ENCODE measurements at places on chromosomes 5 and 9. TPM values are rescaled to one million over a fixed set of nuclear protein-coding genes. Genes with fewer than 3 reads are reported as not detected.

- no peak for DNase-seq
Observed at GRCh38 chr5:74594137-74595040, 46.1 kb downstream of the ENC1 start.

GRCh38 chr5:153797484-153797883 lies 241.2 kb downstream of the FAM114A2 start:
- DNase-seq: no peak

- DNase-seq: no peak
Observed at GRCh38 chr9:119179701-119180100, 189.5 kb downstream of the BRINP1 start.

GRCh38 chr9:268616-269015 lies 54.0 kb downstream of the DOCK8 start:
- no peak for DNase-seq

DNA sequence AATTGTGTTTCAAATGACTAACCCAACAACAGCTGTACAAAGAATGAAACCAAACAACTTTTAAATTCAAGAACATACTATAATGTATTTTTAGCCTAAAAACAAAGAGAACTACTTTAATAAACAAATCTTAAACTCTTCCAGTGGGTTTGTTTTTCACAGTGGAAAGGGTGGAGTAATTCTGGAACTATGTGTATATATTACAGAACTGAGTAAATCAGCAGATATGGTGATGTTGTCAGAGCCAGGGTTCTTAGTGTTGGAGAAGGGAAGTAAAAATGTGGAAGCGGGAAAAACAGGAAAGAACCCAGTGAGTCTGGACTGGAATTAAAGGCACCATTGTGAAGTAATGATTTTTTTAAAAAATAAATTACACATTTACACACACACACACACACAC lies 144.9 kb downstream of the CDK5RAP2 start:
- DNase-seq: no peak

DNA sequence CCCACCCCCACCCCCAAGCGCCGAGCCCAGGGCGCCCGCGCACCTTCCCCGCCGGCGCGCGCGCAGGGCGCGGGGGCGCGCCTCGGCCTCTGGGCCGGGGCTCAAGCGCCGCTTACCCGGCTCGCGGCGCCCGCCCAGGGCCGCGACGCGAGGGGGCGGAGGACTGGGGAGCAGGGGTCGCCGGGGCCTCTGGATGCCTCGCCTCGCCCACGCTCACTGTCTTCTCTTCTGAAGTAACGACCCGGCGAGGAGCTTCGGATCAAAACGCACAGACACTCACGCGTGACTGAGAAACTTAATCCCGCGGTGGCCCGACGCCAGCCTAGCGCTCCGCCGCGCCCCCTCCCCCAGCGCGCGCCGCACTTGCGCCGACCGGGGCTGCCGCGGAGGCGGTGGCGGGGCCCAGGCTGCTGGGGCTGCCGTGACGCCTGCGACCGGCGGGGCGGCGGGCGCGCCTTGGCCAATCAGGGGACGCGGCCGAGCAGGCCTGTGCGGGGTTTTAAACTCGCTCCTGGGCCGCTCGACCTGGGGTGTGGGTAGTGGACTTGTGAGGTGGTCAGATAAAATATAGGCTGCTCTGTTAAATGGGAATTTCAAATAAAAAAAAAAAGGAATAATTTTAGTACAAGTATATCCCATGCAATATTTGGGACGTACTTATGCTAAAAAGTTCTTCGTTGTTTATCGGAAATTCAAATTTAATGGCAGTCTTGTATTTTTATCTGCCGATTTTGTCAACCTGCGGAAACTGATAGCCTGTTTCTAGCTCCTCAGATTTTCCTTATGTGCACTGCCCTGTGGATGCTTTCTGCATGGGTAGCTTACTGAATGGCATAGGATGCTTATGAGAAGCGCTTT lies at the start of gene MPDZ:
TSS of gene MPDZ (minus strand) at position 409 of the 858 bp plus-strand sequence. CDS start 29,377 bp downstream, outside the sequence.
- DNase-seq: peak; percentile 37

GRCh38 chr9:20853866-20854265 lies 169.8 kb downstream of the FOCAD start:
- DNase-seq: no peak

DNA sequence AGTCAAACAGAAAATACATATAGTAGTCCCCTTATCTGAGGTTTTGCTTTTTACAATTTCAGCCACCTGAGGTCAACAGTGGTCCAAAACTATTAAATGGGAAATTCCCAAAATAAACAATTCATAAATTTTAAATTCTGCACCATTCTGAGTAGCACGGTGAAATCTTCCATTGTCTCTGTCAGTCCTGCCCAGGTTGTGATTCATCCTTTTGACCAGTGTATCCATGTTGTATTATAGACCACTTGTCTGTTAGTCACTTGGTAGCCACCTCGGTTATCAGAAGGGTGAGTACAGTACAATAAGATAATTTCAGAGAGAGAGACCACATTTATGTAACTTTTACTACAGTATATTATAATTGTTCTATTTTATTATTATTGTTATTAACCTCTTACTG lies 2.8 kb downstream of the CCDC152 start:
- no peak for DNase-seq

- DNase-seq: no peak
Observed at GRCh38 chr9:24459953-24460352, 85.7 kb downstream of the IZUMO3 start.

- DNase-seq: no peak
Observed at GRCh38 chr5:158007336-158007735, 148.4 kb upstream of the CLINT1 start.

- no peak for DNase-seq
Observed at GRCh38 chr9:93610206-93610605, 33.8 kb downstream of the PHF2 start.

GRCh38 chr9:16524078-16524477 lies 346.4 kb downstream of the BNC2 start:
- no peak for DNase-seq

GRCh38 chr5:177365845-177366527 lies 8.3 kb downstream of the RGS14 start:
- no peak for DNase-seq

- no peak for DNase-seq
Observed at GRCh38 chr5:180598316-180598701, 7.0 kb upstream of the SCGB3A1 start.

DNA sequence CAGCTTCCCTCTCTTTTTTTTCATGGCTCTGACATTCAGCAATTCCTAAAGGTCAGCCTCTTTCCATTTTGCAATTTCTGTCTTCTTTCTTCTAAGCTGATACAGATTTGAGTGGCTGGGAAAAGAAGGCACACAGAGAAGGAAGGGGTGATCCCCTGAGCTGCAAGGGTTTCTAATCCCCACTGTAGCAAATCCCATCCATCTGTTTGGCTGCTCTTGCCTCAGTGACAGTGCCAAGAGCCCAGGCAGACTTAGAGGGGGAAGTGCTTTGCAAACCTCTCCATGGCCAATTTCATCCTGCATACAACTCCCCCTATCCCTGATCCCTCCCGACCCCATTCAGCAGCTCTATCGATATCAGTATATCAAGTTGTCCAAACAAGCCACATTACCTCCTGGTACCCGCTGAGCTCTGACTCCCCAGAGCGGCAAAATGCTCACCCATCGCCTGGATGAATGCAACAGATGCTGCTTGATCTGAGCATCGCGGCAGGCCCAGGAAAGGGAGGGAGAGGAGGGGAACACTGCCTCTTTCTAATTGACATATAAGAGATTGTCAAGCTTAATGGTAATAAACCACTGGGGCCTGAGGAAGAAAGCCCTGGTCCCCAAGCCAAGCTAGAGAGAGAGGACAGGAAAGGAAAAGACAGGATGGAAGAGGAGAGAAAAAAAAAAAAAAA lies 268.9 kb downstream of the ASTN2 start:
- no peak for DNase-seq

DNA sequence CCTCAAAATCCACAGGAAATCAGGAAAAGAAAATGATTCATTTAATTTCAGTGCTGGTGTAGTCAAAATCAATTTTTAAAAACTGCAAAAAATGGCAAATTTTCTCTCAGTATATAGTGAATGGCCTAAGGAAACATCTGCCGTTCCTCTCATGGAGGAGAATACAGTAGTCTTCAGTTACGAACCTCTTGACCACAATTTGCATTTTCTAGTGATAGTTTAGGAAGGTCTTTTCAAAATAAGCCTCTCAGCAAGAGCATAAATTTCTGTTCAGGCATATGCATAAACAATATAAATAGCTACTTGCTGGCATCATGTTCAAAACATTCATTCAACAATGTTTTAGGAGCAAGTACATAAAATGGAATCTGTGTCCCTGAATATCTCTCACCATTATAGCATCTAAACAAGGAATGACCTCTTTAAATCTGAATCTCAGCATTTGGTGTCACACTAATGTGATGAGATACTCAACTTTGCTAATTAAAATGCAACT lies 33.5 kb downstream of the HAPLN1 start:
- DNase-seq: no peak

- DNase-seq: no peak
Observed at GRCh38 chr5:160311491-160312133, 752 bp downstream of the CCNJL start.

GRCh38 chr9:93576258-93577077 lies at the start of gene PHF2:
Gene PHF2, plus strand, starts transcription at chr9:93576584. Its CDS starts 190 bp downstream, at chr9:93576774.
- DNase-seq: no peak

DNA sequence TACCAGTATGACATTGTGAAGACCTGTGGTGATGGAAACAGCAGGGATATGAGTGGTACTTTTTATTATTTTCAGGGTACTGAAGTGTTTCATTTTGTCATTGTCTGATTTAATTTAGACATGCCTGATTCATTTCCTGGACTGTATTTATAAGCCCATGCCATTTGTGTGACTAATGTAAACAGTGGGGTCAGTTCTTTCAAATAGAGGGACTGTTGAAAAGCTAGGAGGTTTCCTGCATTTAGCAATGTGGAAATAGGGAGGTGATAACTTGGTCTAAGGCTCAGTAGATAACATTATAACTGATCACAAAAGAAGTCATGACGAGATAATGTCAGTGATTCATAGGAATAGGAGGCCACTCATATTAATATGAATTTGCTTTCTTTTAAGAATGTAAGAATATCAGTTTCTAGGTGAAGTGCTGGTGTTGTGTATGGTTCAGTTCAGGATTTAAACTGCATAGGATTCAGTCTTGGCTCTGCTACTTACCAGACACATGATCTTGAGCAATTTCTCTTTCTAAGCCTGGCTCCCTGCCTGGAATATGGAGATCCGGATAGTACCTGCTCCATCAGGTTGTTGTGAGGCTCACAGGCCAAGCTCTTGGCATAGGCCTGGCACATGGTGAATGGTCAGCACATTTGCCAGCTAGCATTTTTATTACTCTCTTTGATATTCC lies 7.5 kb downstream of the RASGRF2 start:
- peak; percentile 35 for DNase-seq

DNA sequence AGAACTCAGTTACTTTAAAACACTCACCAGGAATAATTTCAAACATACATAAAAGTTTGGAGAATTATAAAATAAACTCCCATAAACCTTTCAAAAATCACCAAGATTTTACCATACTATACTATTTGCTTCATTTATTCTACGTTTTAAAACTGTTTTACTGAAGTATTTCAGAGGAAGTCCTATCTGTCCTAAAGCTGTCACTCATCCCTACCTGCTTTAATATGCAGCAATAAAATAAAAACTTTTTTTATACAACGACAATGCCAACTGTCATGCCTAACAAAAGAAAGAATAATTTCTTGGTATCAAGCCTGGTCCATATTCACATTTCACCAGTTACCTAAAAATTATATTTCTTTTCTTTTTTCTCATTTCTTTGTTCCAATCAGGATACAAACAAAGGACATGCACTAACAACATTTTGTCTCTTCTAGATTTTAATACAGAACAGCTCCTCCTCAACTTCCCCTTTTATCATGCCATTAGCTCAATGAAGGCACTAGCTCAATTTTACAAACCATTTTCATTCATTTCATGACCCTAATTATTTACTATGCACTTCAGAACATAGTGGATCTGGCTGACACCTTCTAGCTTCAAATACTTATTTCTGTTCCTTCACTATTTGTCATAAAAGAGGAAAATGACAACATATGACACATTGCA lies 135.2 kb downstream of the GNAQ start:
- no peak for DNase-seq

- DNase-seq: no peak
Observed at GRCh38 chr9:106683454-106683853, 179.5 kb upstream of the ZNF462 start.

DNA sequence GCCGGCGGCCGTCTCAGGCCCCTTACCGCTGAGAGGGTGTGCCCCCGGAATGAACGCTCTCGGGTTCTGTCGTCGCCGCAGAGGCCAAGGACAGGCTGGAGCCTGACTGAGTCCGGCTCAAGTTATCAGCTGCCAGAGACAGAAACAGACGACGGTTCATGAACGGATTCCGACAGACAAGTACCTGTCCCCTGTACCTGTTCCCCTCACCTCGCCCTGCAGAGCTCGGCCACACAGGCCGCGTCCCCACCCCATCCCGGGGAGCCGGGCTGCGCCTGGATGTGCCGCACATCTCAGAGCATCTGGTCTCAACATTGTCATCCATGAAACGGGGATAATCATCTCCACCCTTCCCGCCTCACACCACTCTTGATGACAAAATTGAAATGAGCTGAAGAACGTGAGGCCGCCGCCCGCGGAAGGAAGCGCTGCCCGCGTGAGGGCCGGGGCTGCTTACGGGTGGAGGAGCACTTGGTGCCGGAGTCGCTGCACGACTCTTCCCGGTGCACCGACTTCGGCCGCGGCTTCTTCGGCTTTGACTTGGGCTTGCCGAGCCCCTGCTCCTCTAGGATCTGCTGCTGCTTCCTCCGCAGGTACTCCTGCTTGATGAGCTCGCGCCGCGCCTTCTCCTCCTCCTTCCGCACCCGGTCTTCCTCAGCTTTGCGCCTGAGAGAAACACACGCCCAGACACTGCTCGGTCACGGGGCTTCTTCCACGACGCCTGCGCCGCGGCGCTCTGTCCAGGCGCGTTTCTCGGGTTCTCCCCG lies 89.2 kb downstream of the CAMSAP1 start:
- no peak for DNase-seq

DNA sequence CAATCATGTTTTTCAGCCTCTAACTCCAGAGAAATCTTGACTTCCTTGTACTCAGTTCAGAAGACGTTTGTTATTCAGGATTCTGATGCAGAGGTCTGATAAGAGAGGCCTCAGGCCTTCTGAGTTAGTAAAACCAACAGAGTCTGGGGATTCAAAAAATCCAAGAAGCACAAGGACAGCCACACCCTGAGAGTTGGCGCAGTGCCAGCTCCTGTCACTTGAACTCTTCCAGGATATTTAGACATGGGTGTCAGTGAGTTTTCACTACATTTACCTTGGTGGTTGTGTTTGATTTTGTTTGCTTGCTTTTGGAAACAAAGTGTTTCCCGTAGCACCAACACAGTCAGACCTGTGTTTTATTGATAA lies 41.6 kb upstream of the PDE8B start:
- peak; percentile 52 for DNase-seq

GRCh38 chr5:129963359-129963758 lies 59.1 kb downstream of the CHSY3 start:
- no peak for DNase-seq

- peak; percentile 30 for DNase-seq
Observed at GRCh38 chr5:151233616-151234085, 9.8 kb upstream of the CCDC69 start.

- DNase-seq: no peak
Observed at GRCh38 chr5:73796164-73797131, 170.5 kb downstream of the ARHGEF28 start.

GRCh38 chr5:179912951-179913350 lies 5.3 kb upstream of the TBC1D9B start:
- no peak for DNase-seq

SVEP1 gene
- 26.8 TPM for total RNA-seq

ZNF483 gene
- 2.8 TPM for total RNA-seq

SLC6A7 gene
- 67.7 TPM for total RNA-seq

LVRN gene
- total RNA-seq: 1.4 TPM

NFIB gene
- total RNA-seq: 98.5 TPM

ZFP37 gene
- not detected for total RNA-seq
